ENCODE measurements at places on chromosomes 3 and 15. TPM values are rescaled to one million over a fixed set of nuclear protein-coding genes. Genes with fewer than 3 reads are reported as not detected.

The CCR4 gene
- total RNA-seq, result 0.33 TPM

The EXD1 gene
- not detected for total RNA-seq

The SLC51A gene
- total RNA-seq, result 20.0 TPM

The CYP11A1 gene
- 3.0 TPM for total RNA-seq

The IL5RA gene
- not detected for total RNA-seq

The TM6SF1 gene
- 0.81 TPM for total RNA-seq

The ZPLD1 gene
- not detected for total RNA-seq

The ISL2 gene
- not detected for total RNA-seq

The GATA2 gene
- total RNA-seq, result 1.3 TPM

The SUCLG2 gene
- 157 TPM for total RNA-seq

The SPINK8 gene
- total RNA-seq, result not detected

The DLG1 gene
- total RNA-seq, result 49.0 TPM

The TEX55 gene
- not detected for total RNA-seq

The EDC3 gene
- 13.4 TPM for total RNA-seq

The GTF2E1 gene
- 7.1 TPM for total RNA-seq

The CPA3 gene
- total RNA-seq, result 0.25 TPM

The HRG gene
- total RNA-seq, result 324 TPM

The RYR3 gene
- total RNA-seq, result not detected

The GOLGA6A gene
- total RNA-seq, result 1.6 TPM

The KNG1 gene
- total RNA-seq, result 1,019 TPM

The RASGRF1 gene
- total RNA-seq, result not detected

The SUSD5 gene
- 0.05 TPM for total RNA-seq

The CFAP100 gene
- not detected for total RNA-seq

The ZIC1 gene
- total RNA-seq, result 21.7 TPM

The DAPK2 gene
- 0.88 TPM for total RNA-seq

The ETFA gene
- 291 TPM for total RNA-seq

The C2CD4A gene
- 0.50 TPM for total RNA-seq

The PLXNB1 gene
- 142 TPM for total RNA-seq

The IGSF11 gene
- 0.08 TPM for total RNA-seq

The GOLGA8O gene
- 3.2 TPM for total RNA-seq

The UQCRC1 gene
- 232 TPM for total RNA-seq

The RTF1 gene
- total RNA-seq, result 10.5 TPM

The HCN4 gene
- total RNA-seq, result not detected

The COL7A1 gene
- 2.5 TPM for total RNA-seq

The IL12A gene
- not detected for total RNA-seq

The GPR160 gene
- total RNA-seq, result 0.96 TPM

The SLC9C1 gene
- total RNA-seq, result not detected

The RTP4 gene
- total RNA-seq, result 1.9 TPM

The CPNE4 gene
- not detected for total RNA-seq

The POC1A gene
- 2.1 TPM for total RNA-seq

The TMEM212 gene
- total RNA-seq, result not detected

The KIF15 gene
- total RNA-seq, result 0.28 TPM

The MESP1 gene
- total RNA-seq, result 3.1 TPM

The APBA2 gene
- total RNA-seq, result 0.28 TPM

The TJP1 gene
- total RNA-seq, result 24.9 TPM

The LMAN1L gene
- total RNA-seq, result not detected

The NRROS gene
- total RNA-seq, result 1.7 TPM

The PPP2R3A gene
- total RNA-seq, result 1.5 TPM

The PLCH1 gene
- 0.08 TPM for total RNA-seq

The CNBP gene
- total RNA-seq, result 205 TPM

The ZNF770 gene
- total RNA-seq, result 28.3 TPM

The CLRN1 gene
- not detected for total RNA-seq

The TOPAZ1 gene
- total RNA-seq, result not detected

The REC114 gene
- total RNA-seq, result not detected

The RLBP1 gene
- total RNA-seq, result not detected

The PEX11A gene
- 25.8 TPM for total RNA-seq

The UNC13C gene
- total RNA-seq, result not detected

The SV2B gene
- 0.60 TPM for total RNA-seq

The PATL2 gene
- 0.58 TPM for total RNA-seq
